ENCODE measurements at places on chromosomes 5 and 9.

DNA sequence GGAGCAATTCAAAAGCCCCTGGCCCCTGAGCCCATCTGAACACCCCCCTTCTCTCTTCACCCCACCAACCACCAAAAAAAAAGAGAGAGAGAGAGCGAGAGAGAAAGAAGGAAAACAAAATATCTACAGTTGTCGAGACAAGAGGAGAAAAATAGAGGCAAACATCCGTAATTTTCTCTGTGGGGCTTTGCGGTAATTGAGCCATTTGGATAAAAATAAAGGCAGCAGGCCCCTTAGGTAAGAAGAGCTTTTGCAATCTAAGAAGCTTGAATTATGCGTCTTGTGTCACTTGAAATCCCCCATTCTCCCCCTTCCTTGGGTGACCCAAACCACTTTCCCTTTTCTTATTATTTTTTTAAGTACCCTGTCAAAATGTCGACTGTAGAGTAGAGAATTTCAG is 35.5 kb upstream of the FUBP3 start:
- DNase-seq = no peak

DNA sequence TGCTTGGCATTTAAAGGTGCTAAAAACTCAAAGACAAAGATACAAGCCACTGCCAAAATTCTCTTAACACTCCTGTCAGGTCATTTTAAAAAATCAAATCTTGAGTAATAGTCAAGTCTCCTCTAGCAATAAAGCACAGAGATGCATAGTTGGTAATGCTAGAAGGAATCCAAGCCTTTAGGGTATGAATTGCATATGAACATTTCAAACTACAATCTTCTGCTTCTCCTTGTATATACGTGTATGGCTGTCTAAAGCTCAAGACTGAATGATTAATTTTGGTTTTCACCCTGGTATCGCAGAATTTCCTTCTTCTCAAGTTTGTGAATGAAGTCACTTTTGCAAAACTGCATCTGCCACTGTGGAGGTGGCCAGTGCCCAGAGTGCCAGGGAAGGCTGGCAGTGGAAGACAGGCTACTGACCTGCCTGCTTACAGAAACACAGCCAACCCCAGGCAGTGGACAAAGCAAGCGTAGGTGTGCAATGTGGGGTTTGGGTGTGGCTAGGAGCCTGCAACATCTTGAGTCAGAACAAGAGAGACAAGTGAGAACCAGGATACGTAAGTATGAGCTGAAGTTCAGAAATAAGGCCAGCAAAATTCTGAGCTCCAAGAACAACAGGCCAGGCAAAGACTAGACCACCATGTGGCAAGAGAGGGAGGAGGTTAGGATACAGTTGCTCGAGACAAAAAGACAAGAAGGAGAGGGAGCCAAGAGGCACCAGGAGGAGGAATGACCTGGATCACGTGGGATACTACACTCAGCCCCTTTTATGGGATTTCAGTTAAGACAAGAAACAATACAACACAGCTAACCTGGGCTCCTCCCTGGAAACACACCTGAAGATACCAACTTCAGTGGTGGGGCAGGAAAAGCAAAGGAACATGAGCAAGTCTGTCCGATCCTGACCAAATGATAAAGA is 22.6 kb downstream of the MYO10 start:
- no peak for DNase-seq

GRCh38 chr9:70049236-70049635 is 5.6 kb downstream of the MAMDC2 start:
- no peak for DNase-seq

- DNase-seq = no peak
Measured at GRCh38 chr5:108345541-108346171, 36.2 kb downstream of the FBXL17 start.

GRCh38 chr5:159609359-159609758 is 279.1 kb upstream of the IL12B start:
- no peak for DNase-seq

DNA sequence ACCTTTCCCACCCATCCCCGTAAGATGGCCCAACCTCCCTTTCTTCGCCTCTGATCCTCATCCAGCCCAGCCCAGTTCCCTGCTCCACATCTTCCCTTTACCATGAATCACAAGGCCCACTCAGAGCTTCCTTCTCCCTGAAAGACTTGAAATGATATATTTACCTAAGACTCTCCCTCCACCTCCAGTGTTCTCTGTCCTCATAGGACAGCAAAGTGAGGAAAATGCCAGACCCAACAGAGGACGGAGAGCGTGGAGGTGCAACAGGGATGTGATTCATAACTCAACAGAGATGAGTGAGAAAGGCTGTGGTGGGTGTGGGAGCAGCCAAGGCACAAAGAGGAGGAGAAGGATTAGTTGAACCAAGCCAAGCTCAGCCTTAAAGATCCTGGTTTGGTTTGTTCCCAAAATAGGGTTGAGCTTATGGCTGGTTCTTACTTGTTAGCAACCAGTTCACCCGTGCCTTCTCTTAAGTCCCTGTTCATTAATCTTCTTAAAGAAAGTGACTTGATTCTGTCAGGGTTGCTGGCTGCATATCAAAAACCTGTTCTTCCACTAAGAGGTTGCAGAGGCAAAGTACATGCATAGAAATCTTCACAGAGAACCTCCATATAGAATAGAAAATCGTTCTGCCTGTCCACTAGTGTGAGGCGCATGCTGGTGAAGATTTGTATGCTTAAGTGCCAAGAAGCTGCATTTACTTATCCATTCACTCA is 183.2 kb downstream of the ACTL7B start:
- no peak for DNase-seq

GRCh38 chr5:143297756-143298155 is 105.7 kb downstream of the NR3C1 start:
- no peak for DNase-seq

GRCh38 chr9:120386390-120387131 is 193.4 kb downstream of the CDK5RAP2 start:
- no peak for DNase-seq

- DNase-seq = no peak
Measured at GRCh38 chr5:78077369-78078068, 217.0 kb downstream of the AP3B1 start.

DNA sequence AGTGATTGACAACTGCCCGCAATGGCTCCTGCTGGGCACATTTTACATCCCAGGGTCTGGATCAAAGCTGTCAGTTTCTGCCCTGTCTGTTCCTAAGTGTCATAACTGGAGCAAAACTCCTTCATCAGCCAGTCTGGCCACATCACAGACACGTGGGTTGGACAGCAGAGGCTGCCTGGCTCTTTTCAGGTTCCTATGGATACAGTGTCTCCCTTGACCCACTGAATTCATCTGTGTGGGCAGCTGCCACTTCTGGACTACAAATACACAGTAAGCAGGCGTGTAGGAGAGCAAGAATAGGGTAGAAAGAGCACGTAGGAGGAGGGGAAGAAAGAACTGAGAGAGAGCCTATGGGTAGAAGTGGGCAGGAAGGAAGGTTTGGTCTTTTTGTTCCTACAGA is 238.0 kb downstream of the ENC1 start:
- no peak for DNase-seq

DNA sequence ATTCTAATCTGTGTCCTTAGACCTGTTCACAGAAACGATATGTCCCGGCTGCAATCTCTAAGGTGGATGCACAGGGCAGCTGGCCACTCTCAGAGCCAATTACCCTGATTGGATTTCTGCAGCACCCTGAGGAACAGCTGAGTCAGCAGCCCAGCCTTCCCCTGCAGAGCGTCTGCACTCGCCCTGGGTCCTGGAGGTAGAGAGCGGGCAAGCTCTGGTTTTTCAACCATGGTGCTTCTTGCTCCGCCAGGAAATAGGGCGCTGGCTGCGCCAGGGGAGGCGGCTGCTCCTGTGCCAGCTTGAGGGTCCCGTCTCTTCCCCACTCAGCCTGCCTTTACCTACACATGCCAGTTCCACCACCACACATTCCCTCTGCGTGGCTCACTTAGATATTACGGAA is 19.2 kb downstream of the NDUFS6 start:
- DNase-seq = no peak

DNA sequence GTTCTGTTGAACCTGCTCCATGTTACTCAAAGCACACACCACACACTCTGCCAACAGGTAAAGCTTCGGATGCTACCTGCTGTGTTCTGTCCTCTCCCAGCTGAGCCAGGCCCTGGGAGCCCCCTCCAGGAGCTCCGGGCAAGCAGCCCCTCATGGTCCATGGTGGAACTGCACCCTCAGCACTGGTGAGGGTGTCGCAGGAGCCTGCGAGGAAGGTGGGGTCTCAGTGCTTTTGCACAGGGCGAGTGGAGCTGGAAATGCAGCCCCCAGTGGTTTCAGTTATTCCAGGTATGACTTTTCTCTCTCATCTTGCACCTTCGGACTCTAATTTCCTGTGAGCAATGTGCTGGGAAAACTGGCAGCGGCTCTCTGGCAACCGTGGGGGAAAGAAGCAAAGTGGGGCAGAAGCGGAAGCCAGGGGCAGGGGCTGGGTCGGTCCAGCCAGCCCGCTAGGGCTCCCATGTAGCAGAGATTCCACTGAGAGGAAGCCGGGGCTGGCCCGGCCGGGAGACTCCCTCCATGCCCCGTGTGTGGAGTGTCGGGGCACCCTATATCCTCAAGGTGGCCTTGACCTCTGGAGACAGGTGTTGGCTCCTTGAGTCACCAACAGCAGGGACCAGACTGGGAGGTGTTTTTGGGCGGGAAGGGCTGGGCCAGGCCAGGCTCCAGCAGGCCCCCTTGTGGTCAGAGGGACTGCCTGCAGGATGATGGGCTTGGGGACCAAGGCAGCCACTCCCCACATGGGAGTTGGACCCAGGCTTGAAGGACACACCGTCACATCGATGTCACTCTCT is 75.6 kb upstream of the PRSS3 start:
- peak; percentile 16 for DNase-seq

DNA sequence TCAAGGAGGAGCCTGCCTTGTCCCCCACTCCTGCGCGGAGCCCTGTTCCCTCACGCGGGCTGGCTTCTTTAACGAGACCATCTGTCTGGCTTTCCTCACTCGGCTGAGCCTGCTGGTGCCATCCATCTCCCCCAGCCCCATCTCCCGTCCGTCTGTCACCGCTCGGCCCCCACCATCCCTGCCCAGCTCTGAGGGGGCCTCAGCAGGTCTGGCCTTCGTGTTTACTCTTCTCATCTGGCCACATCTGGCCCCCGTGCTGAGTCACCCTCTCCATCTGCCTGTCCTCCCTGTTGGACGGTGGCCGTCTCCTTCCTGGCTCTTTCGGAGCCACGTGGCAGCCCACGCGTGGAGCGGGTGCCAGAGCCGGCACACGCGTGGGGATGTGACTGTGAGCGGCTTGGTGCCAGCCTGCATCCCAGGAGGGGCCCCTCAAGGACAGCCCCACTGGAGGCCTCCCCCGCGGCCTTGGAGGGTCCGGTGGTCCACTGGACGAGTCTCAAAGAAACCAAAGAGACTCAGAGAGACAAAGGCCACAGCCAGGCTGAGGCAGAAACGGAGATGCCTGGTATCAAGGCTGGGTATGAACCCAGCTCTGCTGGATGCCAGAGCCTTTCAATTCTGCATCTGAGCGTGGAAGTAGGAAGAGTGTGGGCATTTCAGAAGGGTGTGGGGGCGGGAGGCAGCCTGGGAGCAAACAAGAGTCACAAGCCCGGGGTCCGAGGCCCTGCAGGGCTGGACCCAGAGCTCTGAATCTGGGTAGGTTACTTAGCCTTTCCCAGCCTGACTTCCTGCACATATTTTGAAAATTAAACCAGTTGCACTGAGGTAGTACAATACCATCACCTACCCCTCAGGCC is 76.7 kb upstream of the UNC5A start:
- DNase-seq = no peak

DNA sequence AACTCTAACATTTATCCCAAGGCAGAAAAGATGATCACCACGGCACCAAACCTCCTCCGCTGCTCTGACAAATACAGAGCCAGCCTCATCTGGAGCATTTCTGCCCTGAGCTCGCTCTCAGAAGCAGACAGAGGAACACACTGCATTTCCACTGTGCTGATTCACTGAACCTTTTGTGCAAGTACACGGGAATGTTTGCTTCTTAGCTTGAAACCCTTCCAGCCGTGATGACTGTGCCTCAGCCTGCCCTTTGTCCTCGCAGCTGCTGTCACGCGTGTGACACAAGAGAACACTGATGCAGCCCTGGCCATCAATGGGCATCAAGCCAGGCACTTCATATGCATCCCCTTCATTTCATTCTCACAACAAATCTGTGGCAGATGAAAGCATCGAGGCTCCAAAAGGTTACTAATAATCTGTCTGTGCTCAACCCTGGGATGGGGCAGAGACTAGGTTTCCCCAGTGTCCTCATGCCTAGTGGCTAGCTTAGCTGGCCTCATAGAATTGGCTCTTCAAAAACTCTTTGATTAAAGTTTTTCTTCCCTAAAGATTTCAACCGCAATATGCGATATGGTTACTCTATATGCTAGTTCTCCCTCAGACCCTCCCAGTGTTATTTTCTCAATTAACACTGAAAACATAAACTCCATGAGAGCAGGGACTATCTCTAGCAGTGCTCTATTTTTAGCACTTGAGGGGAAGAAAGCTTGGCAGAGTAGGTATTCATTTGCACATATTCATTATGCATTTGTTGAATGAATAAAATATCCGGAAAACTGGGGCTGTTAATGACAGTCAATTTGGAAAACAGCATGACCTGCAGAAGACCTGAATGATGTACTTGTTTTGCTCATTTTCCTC is 7.3 kb downstream of the CDC14B start:
- no peak for DNase-seq

GRCh38 chr5:139699351-139699750 is 51.2 kb downstream of the CXXC5 start:
- DNase-seq = no peak

GRCh38 chr5:175657593-175658271 is at the start of gene HRH2:
Gene HRH2, plus strand, starts transcription at chr5:175658071. Its CDS starts 25,163 bp downstream, at chr5:175683234.
- peak; percentile 36 for DNase-seq

DNA sequence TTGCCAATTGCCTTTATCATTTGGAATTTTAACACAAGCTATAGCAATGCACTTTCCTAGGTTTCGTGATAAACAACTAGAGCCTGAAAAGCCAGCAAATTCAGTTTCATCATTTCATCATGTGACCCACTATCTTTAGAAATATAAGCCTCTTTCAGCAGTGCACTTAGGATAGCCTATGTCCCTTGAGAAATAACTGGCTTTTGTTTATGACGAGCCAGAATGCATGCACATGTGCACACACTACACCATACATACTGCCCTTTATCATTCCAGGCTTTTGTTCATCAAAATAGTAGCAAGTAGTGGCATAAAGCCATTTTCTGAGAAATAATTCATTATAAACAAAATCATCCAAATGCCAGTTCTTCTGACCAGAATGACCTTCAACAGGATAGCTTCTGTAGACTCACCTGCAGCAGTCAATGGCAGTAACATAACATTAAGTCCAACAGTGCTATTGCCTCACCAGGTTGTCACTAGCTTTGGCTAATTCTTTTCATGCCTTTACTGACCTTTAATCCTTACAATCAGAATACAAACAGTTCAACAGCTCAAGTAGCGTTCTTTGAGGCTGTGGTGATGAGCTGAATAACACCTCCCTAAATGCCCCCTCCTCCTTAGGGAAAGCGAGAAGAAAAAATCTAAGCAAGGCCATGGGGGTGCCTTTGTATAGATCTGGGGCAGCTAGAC is 132.3 kb upstream of the SMARCA2 start:
- DNase-seq = no peak

- DNase-seq = no peak
Measured at GRCh38 chr5:156405988-156406387, 79.0 kb downstream of the SGCD start.

GRCh38 chr9:109399258-109399767 is 78.5 kb upstream of the EPB41L4B start:
- no peak for DNase-seq
